Fibroblast of gingiva (primary cell): ENCODE measurements at places on chromosomes 2 and 18.

- no peak for DNase-seq
These were observed 42.5 kb upstream of the STK39 start for GRCh38 chr2:168289880-168290279.

DNA sequence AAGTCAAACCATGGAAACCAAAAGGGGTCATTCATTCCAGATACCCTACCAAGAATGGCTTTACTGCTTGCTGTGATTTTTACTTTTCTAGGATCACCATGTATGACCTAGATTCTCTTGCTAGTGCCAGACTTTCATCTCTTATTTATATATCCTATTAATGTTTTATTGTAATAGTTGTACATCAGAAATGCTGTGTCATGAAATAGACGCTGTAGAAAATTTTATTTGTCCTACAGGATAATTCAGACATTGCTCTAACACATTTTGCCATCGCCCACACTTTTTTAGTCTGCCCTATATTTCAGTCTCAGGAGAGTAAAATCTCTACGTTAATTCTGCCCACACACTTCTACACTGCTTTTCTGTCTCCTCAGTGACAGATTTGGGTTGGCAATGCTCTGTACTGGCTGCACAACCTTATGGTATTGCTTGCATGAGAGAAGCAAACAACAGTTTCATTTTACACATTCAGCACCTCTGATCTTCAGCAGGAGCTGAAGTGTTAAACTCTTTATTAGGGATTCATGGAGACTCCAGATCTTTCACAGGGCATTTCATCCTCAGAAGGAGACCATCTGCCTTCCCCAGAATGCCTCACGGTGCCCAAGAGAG lies 871.8 kb upstream of the CHAC2 start:
- no peak for DNase-seq

GRCh38 chr2:209138079-209138478 lies 285.8 kb upstream of the MAP2 start:
- DNase-seq: no peak

DNA sequence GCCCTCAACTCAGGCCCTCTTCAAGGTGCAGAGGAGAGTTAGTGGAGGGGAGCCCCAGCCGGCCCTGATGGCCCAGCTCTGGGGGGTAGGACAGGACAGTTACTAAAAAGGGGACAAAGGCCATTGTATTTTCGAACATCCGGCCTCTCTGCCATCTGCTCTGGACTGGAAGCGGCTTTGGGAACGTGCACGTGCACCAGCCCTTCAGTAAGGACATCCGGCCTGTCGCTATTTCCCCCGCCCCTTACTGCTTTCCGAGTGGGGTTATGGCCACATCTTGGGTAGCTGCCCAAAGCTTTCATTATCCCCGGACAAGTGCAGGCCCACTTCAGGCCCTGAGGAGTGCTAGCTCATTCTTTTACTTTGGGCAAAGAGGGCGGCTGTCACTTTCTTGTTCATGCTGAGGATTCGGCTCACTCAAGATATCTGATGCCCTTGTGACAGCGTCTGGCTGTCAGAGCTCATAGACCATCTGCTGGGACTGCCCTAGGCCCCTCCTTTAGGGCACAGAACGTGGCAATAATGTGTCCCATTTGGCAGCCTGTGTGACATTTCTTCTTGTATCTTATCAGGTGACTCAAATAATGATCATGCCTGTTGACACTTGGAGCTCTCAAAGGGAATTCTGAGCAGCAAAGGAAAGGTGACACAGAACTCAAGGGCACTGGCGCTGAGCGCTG lies 17.5 kb downstream of the SLC4A3 start:
- no peak for DNase-seq

DNA sequence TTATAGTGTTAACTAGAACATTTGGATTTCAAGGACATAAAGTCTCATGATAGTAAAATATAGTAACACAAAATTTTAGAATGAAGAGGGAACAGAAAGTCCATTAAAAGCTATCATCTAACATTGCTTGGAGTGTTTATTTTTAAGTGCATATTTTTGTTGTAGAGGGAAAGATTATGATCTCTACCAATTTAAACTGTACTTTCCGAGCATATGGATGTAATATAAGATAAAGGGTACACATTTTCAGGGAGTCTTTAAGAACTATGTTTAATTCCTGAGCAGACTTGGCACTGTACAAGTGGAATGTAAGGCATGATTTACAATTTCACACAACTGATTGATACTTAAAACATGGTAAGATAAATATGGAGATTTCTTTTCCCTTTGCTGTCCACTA lies 34.2 kb upstream of the ZNF804A start:
- peak; percentile 49 for DNase-seq

GRCh38 chr2:72062336-72062735 lies 85.3 kb downstream of the CYP26B1 start:
- DNase-seq: no peak

GRCh38 chr18:47801817-47802216 lies 128.6 kb downstream of the SMAD2 start:
- no peak for DNase-seq

- no peak for DNase-seq
These were observed 286.3 kb upstream of the FN1 start for GRCh38 chr2:215722125-215722524.

GRCh38 chr2:216803791-216804190 lies 56.1 kb downstream of the TNP1 start:
- DNase-seq: no peak

DNA sequence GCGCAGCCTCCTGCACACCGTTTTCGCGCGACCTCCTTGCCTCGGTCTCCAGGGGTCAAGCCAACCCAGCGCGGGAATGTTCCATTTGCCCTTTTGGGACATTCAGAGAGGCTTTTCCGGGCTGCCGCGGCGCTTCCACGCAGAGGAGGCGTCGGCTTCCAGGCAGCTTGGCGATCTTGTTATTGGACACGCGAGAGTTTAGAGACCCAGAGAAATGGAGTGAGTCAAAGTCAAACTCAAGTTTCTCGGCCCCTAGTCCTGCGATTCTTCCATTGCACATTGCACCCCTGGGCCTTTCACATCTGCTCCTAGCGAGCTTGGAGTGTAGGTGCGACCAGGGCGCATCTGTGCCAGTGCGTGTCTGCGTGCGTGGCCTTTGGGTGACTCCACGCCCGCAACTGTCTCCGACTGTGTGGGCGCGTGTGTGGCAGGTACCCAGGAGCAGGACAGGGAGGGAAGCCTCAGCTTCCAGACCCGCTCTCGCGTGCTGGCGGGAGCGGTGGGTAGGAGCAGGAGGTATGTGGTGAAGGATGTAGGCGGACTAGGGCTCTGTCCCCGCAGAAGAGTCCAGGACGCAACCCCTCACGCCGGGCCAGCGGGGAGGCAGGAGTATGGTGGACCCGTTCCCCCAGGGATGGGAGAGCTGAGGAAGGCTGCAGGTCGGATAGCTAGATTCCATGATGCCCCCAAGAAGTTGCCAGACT lies 13.5 kb downstream of the SIX3 start:
- no peak for DNase-seq

DNA sequence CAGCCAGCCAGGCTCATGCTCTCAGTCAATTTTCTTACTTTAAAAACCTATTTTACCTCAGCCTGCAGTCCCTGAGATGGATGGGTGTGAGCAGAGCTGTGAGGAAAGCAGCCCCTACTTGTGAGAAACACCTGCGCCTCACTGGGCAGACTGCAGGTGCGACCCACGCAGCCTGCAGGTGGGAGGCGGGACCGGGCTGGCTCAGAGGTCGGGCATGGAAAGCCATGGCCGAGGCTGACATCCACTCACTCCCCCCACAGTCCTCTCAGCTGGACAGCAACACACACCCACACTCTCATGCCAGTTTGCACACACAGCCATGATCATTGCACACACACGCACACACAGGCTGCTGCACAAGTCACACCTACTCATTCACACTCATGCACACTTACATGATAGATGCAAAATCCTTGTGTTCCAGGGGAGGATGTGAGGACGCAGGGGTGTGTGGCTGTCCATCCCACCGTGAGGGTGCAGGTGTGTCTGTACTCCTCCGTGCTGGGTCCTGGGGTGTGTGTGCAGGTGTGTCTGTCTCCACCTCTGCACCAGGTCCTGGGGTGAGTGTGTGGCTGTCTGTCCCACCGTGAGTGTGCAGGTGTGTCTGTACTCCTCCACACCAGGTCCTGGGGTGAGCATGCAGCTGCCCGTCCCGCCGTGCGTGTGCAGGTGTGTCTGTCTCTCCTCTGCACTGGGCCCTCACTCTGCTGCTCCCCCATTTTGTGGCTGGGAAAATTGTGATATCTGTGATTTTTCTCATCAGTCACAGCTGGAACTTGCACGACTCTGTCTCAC lies 166.5 kb downstream of the RTP5 start:
- no peak for DNase-seq

- DNase-seq: no peak
These were observed 419.9 kb downstream of the NBAS start for GRCh38 chr2:15141211-15141610.

- peak; percentile 49 for DNase-seq
These were observed 88.0 kb downstream of the COMMD1 start for GRCh38 chr2:61993422-61994024.

DNA sequence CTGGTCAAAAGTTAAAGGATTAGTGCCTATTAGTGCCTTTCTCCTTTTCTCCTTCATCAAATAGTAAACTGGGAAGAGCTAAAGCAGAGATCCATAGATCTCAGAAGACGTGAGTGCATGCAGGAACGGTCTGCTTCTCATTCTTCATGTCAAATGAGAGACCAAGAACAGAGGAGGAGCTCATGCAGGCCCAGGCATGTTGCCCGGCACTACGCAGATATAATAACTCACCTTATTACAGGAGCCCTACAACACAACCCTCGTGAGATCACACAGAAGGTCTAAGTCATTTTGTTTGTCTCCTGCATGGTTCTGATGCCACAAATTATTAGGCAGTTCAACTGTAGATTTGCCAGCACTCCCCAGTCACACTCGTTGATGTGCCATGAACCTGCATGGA lies 71.8 kb downstream of the CMPK2 start:
- no peak for DNase-seq

DNA sequence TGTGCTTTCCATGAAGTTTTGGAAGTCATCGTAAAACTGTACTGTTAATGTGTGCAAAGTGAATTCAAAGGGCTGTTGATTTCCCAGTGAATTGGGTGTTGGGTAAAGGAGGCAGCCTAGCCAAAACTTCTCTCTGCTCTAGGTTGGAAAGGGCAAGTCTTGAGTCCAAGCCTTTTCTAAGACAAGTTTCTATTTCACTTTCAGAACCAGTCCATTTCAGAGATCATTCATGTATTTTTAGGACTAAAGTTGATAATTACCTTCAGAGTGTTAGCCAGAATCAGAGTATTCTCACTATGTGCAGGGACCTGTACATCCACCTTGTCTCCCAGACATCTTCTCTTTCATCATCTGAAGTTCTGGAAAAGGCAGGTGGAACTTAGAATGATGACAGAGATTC lies 636.1 kb upstream of the KLHL29 start:
- DNase-seq: no peak

DNA sequence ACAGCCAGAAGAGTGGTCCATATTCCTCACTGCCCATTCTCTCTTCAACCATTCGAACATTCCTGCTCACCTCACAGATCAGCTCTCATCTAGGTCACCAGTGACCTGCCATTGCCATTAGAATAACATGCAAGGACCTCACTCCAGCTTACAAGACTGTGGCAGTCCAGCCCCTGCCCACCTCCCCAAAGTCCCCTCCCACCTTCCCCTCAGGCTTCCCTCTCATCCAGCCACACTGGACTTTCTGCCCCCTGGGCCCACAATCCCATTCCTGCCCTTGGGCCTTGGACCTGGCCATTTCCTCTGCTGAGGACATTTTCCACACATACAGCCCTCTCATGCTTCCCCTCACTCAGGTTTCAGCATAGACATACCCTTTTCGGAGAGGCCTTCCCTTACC lies 5.2 kb upstream of the TMEM177 start:
- DNase-seq: no peak

- peak; percentile 65 for DNase-seq
These were observed 51.7 kb downstream of the IMPA2 start for GRCh38 chr18:12032786-12033642.

DNA sequence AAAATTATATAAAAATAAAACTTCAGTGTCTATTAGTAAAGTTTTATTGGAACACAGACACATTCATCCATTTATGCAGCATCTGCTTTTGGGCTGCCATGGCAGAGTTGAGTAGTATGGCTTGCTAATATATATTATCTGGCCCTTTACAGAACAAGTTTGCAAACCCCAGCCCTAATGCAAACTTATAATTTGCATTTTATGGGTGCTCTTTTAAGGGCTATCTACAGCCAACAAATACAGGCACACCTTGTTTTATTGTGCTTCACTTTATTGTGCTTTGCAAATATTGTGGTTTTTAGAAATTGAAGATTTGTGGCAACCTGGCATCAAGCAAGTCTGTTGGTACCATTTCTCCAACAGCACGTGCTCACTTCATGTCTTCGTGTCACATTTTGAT lies 35.2 kb upstream of the DLX2 start:
- no peak for DNase-seq

DNA sequence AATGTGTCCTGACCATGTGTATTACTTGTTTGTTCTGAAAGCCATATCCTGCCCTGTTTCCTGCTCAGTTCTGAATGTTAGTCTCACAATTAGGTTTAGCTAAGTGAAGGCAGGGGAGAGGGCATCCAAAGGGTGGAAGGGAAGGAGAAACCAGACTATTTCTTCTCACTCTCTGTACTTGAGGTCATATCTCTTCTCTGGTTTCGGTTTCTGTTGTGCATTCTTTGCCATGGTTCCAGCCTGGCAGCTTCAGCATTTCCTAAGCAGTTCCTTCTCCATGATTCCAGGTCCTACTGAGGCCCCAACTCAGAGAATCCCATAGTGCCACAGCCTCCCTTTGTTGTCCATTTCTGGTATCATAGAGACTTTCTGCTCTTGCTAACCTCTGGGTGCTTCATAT lies 40.3 kb upstream of the HNMT start:
- DNase-seq: peak; percentile 10

DNA sequence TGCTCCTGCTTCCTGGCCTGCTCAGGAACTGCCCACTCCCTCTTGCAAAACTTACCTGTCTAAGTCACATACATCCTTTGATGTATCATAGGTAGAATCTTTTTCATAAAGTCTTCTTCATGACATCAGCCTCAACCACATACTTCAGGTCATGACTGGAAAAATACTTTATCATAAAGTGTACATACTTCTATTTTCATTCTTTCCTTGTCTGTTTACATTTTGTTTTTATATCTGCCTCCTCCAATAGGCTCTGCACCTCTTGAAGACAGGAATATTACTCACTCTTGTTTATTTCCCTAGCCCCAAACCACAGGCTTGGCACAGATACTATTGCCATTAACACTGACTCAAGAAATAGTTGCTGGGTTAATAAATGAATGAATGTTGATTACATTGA lies 43.6 kb upstream of the ZNF804A start:
- DNase-seq: no peak

- no peak for DNase-seq
These were observed 21.0 kb downstream of the HJURP start for GRCh38 chr2:233833345-233833744.

GRCh38 chr2:238290091-238290509 lies 1.7 kb upstream of the PER2 start:
- no peak for DNase-seq

GRCh38 chr2:86491088-86491487 lies 49.9 kb downstream of the KDM3A start:
- no peak for DNase-seq

GRCh38 chr2:11764359-11764758 lies 17.9 kb downstream of the LPIN1 start:
- DNase-seq: no peak
